ENCODE measurements at places on chromosomes 3 and 15.

GRCh38 chr3:121629601-121630000 is 31.1 kb downstream of the HCLS1 start:
- no peak for DNase-seq

GRCh38 chr3:85576697-85577200 is 618.0 kb downstream of the CADM2 start:
- DNase-seq: no peak

- no peak for DNase-seq
Observed at GRCh38 chr15:92636401-92636907, 19.1 kb downstream of the FAM174B start.

DNA sequence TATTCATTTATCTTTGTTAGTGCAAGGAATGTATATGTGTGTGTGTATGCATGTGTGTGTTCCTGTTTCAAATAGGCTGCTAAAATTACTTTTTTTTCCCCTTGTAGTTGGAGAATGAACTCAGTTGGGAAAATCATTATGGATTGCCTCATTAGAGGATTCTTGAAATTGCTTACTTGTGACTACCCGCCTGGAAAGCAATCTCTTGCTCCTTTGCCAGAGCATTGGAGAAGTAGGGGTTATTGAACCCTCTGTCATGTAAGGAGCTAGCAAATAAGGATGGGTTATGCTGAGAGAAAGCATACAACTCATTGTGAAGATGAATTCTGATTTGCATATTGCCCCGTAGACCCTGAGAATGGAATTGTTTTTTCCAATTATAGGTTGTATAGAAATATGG is 474.5 kb downstream of the CADM2 start:
- DNase-seq: no peak

GRCh38 chr15:54197995-54198394 is 219.8 kb downstream of the UNC13C start:
- DNase-seq: no peak

DNA sequence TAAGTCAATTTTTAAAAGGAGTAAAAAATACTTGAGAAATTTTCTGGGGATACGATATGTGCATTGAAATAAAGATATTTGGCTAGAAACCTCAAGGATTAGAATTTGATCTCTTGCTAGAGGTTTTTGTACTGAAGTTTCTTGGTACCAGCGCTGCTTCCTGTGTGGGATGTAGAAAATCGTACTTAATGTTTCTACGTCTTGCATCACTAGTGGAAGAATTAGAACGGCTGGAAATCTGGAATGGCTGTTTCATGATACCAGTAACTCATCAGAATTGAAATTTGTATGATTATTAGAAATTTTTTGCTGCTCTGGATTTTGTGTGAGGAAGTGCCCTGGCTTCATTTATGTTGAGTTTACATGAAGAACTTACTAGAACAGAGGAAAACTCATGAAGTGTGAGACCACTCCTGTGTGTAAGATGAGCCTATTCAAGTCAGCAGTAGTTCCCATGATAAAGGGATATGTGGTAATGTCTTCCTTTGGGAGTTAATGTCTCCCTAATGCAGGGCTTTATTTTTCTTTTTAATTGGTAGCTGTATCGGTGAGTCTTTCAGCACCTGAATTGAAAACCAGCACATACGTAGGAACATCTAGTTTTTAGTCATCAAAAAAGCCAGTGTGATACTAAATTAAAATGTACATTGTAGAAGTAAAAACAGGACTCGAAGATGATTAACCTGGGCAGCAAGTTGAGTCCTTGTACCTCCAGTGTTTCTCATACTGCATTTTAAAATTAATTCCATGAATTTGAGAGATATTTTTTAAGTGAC is 3.2 kb downstream of the KBTBD8 start:
- DNase-seq: peak; percentile 25

DNA sequence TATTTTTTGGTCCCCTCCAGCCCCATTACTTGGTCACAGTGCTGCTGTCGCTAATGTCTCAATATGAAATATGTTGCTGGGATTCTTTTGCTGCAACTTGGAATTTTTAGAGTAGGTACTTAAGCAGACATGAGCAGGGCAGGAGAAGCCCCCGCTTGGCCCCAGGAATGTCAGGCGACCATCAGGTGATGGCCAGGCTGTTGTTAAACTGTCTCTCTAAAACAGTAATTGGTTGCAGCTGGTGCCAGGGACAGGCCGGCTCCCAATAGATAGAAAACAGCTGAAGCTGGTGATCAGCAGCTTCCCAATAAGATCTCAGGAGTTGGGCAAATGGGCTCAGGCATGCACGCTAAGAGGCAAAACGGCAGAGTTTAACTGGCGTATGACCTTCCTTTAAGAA is 329.9 kb upstream of the TBL1XR1 start:
- DNase-seq: no peak

DNA sequence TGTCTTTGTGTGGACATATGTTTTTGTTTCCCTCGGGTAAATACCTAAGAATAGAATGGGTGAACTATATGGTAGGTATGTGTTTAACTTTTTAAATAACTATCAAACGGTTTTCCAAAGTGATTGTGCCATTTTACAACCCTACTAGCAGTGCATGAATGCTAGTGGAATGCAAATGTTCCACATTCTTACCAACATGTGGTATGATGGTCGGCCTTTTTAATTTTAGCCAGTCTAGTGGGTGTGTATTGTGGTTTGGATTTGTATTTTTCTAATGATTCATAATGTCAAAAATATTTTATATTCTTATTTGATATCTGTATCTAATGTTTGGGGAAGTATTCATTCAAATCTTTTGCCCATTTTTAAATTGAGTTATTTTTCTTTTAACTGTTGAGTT is 68.2 kb upstream of the SMAD3 start:
- DNase-seq: no peak

- DNase-seq: no peak
Observed at GRCh38 chr15:67199881-67200763, 54.3 kb downstream of the AAGAB start.

DNA sequence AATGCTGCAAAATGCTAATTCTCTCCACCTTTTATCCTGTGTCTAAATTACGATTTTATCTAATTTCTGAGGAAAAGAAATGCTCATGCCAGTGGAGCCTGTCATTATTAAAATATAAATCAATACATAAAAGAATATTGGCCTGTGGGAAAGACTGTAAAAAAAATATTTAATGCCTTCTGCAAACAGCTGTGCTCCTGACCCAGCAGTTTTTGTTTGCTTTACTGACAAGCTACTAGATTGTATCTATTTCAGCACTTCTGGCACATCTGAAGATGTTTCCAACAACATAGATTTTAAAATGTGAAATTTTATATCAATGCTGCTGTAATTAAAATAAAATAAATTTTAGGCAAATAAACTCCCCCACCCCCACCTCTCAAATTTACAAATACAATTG is 493.6 kb upstream of the AGTR1 start:
- no peak for DNase-seq

- no peak for DNase-seq
Observed at GRCh38 chr15:71275098-71275497, 159.8 kb downstream of the THSD4 start.

DNA sequence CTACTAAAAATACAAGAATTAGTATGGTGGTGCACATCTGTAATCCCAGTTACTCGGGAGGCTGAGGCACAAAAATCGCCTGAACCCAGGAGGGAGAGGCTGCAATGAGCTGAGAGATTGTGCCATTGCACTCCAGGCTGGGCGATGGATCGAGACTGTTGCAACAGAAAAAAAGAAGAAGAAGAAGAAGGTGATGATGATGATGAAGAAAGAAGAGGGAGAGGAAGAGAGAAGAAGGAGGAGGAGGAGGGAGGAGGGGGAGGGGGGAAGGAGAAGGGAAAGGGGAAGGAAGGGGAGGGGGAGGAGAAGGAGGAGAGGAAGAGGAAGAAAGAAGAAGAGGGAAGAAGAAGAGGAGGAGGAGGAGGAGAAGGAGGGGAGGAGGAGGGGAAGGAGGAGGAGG is 33.2 kb upstream of the ZNF710 start:
- no peak for DNase-seq

- no peak for DNase-seq
Observed at GRCh38 chr3:76352051-76352450, 566.7 kb upstream of the ZNF717 start.

- no peak for DNase-seq
Observed at GRCh38 chr3:134110963-134111362, 81.2 kb upstream of the SLCO2A1 start.

- DNase-seq: no peak
Observed at GRCh38 chr15:58994906-58995453, 7.5 kb downstream of the RNF111 start.

- no peak for DNase-seq
Observed at GRCh38 chr15:76215634-76216033, 95.6 kb downstream of the ETFA start.

GRCh38 chr3:69532547-69533224 is 146.8 kb upstream of the FRMD4B start:
- no peak for DNase-seq

- DNase-seq: no peak
Observed at GRCh38 chr3:187318819-187319616, 27.5 kb upstream of the MASP1 start.

DNA sequence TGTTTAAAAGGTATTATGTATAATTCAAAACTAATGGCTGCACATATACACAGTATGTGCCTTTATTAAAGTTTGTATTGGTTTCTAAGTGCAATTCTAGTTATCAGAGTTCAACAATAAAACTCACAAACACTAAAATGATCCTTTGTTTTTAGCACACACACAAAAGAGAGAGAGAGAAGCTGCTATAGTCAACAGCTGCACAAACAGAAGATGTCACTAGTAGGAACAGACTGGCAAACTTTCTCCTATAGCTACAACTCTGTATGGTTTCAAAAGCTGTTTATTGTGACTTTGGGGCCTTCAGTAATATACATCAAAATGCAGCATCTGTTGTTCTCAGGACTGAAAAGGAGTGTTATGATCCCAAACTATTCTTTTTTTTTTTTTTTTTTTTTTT is 6.1 kb downstream of the SECISBP2L start:
- no peak for DNase-seq

- DNase-seq: no peak
Observed at GRCh38 chr3:3086239-3086638, 23.9 kb downstream of the IL5RA start.
